Brain microvascular endothelial cell (primary cell): ENCODE measurements at places on chromosomes 6 and 20.

GRCh38 chr6:51396583-51396982 is 577.9 kb downstream of the TFAP2B start:
- DNase-seq = no peak

- DNase-seq = peak; percentile 49
Measured at GRCh38 chr20:45987108-45987780, 15.2 kb upstream of the ZNF335 start.

DNA sequence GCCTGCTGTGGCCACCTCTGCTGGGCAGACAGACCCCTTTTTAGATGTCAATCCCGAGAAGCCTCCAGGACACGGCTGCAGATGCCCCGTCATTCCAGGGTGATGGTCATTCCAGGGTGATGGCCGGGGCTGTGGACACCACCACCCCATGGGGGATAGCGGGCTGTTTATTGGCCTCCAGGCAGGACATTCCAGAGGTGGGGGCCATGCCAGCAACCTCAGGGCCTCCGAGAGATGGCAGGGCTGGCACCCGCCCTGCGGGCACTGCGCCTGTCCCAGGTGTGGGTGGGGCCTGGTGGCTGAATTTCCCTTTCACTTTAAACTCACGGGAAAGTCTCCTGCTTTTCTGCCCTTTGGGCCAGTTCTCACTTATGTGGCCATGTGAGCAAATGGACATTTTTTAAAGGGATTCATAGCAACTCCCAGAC is 14.5 kb downstream of the COL9A3 start:
- no peak for DNase-seq

DNA sequence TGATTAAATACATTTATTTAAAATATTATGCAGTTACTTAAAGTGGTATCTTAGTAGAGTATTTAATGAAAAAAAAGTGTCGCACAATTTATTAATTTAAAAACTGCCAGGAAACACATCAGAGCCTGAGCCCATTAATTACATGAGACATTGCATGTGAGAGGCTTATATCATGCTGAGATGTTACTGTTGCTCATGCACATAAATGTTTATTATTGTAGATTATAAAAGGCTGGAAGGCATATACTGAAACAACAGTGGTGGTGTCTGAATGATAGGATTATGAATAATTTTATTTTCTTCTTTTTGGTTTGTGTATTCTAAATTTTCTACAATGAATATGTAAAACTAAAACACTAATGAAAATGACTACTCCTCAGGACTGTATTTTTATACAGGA is 45.7 kb upstream of the TXNDC5 start:
- DNase-seq = no peak

DNA sequence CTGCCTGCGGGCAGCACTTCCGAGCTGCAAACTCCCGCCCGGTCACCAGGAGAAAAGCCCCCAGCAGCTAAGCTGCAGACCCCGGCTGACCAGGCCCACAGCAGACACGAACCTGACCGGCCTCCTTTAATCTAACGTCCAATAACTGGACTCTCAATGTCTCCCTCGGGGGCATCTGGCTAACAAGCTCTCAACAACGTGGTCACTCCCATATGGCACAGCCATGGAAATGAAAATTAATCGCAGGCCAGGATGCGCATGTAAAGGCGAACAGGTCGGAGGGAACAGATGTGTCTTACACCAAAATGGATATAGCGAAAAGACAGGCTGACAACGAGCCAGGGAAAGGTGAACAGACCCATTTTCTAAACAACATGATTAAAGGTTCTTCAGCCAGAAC is 44.4 kb upstream of the SMOC2 start:
- DNase-seq = no peak

GRCh38 chr20:47490795-47491194 is 10.9 kb upstream of the NCOA3 start:
- DNase-seq = no peak

DNA sequence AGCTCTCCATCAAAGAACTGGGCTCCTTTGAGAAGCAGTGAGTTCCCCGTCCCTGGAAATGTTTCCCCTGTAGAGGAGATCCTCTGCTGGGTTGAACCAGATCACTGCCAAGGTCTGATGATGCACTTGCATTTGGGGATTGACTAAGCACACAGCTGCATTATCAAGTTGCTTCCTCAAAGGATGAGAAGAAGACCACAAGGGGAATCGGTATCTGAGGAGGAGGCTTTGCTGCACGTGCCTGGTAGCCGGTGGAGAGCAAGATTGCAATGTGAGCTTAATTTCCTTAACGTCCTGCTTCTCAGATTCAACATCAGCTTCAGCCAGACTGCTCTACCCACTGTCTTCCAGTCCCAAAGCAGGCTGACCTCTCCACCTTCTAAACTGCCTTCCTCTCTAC is 128.8 kb upstream of the STMND1 start:
- DNase-seq = no peak

- no peak for DNase-seq
Measured at GRCh38 chr20:59661621-59662020, 57.3 kb downstream of the PHACTR3 start.

- DNase-seq = no peak
Measured at GRCh38 chr6:5108068-5108467, 22.9 kb downstream of the PPP1R3G start.

DNA sequence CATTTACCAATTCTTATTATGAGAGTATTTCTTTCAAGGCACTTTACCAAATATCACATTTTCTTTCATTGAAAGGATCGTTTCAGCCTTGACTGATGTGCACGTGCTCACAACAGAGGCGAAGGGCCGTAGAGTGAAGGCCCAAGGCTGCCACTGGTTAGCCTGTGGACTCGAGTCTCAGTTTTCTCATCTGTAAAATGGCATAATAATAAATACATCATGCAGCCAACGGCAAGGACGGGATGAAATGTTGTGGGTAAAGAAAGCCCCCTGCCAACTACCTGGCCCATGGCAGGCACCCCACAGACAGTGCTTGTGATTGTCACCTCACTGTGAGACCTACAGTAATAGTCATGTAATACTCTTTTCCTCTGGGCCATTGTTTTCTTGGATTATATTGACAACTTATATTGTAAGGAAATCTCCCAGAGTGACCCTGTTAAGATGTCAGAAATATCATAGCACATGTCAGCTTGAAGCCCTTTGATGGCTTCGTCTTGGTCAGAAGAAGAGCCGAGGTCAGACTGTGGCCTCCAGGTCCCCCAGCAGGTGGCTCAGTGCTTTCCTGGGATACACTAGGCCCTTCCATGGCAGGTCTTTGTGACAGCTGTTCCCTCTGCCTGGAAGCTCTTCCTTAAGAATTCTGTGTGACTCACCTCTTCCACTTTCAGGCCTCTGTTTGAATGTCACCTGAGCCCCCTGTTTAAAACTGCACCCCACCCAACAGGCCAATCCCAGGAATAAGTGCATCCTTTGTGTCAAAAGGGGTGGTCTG is 36.3 kb downstream of the FAM50B start:
- no peak for DNase-seq

DNA sequence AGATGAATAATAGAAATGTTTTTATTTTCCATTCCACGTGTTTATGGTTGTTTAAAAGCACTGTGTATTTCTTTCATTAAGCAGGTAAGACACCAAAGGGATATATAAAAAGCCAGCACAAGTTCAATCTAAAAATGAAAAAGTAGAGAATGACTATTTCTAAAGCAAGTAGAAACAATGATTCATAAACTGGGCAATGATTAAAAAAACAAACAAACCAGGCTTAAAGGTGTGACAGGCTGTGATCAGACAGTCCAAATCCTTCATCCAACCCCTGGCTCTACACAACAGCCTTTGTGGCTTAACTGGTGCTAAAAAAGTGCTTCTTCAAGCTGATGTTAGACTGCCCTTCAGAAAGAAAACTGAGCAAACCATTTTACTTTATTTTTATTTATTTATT is 45.7 kb upstream of the TSHZ2 start:
- DNase-seq = no peak

DNA sequence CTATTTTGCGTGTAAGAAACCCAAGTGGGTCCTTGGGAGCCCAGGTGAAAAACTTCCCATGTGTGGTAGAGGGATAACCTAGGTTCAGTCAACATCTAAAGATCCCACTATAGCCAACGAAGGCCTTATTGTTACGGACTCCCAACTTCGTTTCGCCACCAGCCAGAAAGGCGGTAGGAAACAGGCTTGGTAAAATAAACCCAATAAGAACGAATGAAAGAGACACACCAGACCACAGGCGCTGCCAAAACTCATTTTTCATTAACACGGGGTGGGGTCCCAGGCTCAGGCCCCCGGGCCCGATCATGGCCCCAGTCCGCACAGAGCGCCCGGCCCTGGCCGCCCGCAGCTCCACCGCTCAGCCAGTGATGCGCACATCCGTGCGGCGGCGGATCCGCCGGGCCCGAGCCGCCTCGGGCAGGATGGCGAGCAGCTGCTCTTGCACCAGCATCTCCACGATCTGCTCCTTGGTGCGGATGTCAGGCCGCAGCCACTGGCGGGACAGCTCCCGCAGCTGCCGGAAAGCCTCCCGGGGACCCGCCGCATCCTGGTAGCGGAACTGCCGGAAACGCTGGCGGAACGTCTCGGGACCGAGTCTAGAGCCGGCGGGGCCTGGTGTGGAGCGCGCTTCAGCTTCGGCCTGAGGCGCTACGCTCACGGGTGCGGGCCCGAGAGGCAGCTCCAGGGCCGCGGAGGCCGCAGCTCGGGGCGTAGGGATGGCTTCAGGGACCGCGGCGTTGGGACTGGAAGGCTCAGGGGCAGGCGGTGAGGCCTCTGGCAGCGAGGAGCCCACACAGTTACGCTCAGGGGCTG is 709 bp downstream of the SCAND1 start:
- peak; percentile 18 for DNase-seq

DNA sequence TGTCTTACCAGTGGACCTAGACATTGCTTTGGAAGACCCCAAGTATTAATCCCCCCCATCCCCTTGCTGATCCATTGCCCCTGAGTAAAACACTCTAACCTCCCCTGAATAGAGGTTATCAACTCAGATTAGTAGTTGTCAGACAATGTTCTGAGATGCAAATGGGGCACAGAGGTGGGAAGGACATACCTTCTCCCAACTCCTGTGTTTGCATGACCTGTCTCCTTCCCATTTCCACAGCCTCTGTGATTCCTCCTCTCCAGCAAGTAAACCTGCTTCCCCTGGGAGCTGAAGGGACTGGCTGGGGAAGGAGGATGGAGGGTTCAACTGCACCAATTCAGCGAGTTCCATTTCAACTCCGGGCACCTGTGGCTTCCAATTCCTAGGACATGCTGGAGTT is 199.8 kb upstream of the SASH1 start:
- no peak for DNase-seq

GRCh38 chr20:54070187-54070987 is at the start of gene BCAS1:
BCAS1 (minus strand) TSS chr20:54070594; CDS start chr20:54058718, 11,876 bp downstream.
- DNase-seq = no peak

GRCh38 chr20:5797843-5798462 is 47.8 kb downstream of the SHLD1 start:
- DNase-seq = no peak

DNA sequence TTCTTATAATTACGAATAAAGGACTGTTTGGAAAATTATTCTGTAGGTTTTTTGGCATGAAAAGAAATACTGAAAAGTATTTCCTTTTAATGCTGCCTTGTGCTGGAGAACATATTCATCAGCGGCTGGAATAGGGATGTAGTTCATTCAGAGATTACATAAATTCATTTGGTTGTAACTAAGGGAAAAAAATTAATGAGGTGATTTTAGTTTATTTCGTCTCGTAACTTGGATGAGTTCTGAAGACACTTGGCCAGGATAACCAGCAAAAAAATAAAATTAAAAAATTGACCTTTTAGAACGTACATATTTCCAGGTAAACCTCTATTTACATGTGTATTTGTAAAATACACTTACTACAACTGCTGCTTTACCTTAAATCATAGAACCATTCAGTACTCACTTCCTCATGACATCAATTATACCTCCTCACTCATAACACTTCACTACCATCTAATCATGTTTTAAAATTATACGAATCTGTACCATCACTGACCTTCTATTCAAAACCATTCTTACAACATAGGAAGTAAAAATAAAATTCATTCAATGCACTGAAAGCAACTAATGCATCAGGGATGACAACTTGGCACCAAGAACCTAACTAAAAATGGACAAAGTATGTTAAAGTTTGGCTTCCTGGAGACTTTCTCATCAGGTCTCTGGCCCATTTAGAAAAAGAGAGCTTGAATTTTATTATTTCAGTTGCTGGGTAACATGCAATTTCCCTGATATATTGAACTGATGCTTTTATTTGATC is 17.2 kb downstream of the KLHL31 start:
- DNase-seq = no peak

DNA sequence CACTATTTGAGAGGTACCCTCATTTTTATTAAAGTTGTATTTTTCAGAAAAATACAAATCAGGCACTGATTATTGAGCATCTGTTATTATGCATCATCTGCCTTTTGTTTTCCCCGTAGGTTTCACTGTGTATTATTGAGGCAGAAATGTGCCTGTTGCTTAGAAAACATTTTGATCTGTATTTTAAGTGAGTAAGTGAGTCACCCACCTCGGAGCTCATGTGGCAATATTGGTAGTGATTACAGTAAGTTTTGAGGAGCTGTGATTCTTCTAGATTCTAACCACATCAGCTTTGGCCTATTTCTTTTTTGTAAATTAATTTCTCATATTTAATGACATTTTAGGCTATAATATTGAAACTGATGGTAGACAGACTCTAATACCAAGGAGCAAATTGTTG is 59.6 kb upstream of the LAMP5 start:
- no peak for DNase-seq

DNA sequence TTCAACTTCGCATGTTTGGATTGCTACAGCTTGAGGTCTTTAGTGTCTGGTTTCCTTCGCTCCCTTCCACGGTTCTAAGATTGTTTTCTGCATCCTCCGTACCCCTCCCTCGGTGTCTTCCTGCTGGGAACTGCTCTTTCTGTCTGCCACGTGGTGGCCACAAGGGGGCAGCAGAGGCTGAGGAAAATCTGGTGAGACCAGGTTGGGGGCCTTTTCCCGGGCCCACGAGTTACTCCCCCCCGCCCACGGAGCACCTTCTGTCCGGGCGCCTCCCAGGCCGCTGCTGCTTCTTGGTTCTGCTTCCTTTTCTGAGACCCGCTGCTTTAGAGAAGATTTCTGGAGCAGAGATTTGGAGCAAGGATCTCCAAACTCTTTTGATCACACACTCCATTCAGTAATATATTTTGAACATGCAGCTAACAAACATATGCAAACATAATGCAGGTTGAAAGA is 21.1 kb upstream of the NOTCH4 start:
- peak; percentile 64 for DNase-seq

- no peak for DNase-seq
Measured at GRCh38 chr6:136624347-136624746, 74.1 kb upstream of the MAP7 start.

DNA sequence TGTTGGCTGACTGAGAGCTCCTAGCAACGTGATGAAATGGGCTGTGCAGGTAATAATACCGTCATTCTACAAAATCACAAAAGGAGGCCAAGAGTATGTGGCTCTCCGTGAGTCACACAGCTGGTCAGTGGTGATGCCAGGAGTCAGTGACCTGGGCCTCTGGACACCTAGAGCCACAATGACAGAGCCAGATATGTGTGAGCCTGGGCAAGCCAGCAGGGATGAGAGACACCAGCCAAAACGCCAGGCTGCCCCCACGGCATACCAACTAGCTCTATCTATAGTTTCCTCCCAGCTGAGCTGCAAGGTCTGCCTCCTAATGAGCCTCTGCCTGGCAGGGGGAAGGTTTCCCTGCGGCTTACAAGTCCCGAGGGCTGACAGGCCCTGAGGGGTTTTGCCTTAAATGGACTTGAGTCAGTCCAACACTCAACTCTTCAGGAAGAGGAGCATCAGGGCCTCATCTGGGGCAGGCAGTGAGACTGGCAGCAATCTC is 70.0 kb downstream of the CPNE5 start:
- DNase-seq = no peak

GRCh38 chr6:85493389-85493788 is 43.5 kb downstream of the NT5E start:
- no peak for DNase-seq
